ENCODE measurements at places on chromosomes 11 and 22. TPM values are rescaled to one million over a fixed set of nuclear protein-coding genes. Genes with fewer than 3 reads are reported as not detected.

HTR3B gene
- total RNA-seq: not detected

VPREB1 gene
- total RNA-seq: not detected

OR56B4 gene
- not detected for total RNA-seq

GRIA4 gene
- 1.0 TPM for total RNA-seq

TP53I11 gene
- total RNA-seq: 10.4 TPM

RAG2 gene
- not detected for total RNA-seq

NNMT gene
- total RNA-seq: 907 TPM

TRIM49 gene
- total RNA-seq: not detected

PLAAT3 gene
- 4.7 TPM for total RNA-seq

KRTAP5-5 gene
- not detected for total RNA-seq

APOBEC3B gene
- total RNA-seq: 13.6 TPM

P4HA3 gene
- total RNA-seq: 0.27 TPM

REXO2 gene
- 166 TPM for total RNA-seq

SERPING1 gene
- 1.2 TPM for total RNA-seq

GGT5 gene
- not detected for total RNA-seq

OR51B2 gene
- not detected for total RNA-seq

SLCO2B1 gene
- total RNA-seq: not detected

MICALL1 gene
- 17.2 TPM for total RNA-seq

WEE1 gene
- 46.7 TPM for total RNA-seq

TRIM29 gene
- total RNA-seq: 2.8 TPM

TRIM34 gene
- 19.1 TPM for total RNA-seq

DKK3 gene
- total RNA-seq: 161 TPM

OTOG gene
- total RNA-seq: not detected

ASRGL1 gene
- total RNA-seq: 10.6 TPM

Data from H4 (cell line).